ENCODE measurements at places on chromosomes 5 and 9.
A peak's percentile ranks its signal among the peaks of the same experiment; 100 is the strongest.

- DNase-seq, result no peak
These were observed 23.0 kb upstream of the EXOC3 start for GRCh38 chr5:419970-420369.

- peak; percentile 93 for DNase-seq
These were observed 9.4 kb upstream of the ANGPTL2 start for GRCh38 chr9:127131871-127132270.

GRCh38 chr9:98214811-98215210, 22.4 kb upstream of the CORO2A start:
- no peak for DNase-seq

DNA sequence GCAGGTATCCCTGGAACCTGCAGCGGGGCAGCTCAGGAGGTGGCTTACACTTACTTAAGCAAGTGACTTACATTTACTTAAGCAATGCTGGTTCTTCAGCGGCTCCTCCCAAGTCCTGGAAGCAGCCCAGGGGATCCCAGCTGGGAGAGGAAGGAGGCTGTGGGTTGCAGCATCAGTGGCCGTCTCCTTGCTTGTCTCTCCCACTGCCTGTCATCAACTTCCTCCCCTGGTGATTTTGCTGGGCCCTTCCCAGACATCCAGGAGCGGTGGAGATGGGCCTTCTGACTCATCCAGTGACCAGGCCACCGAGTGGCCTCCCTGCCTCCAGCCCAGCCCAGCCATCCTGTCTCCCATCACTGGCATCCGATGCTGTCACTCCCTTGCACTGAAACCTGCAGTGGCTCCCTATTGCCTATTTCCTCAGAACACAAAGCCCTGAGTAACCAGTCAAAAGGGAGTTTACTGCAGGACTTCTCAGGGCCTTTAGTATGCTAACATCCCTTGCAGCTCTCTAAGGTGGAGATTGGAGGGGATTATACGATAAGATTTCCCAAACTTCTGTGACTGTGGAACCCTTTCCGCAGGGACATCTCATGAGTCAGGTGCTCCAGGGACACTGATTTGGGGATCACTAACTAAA, 155.9 kb upstream of the PHYKPL start:
- peak; percentile 43 for DNase-seq

DNA sequence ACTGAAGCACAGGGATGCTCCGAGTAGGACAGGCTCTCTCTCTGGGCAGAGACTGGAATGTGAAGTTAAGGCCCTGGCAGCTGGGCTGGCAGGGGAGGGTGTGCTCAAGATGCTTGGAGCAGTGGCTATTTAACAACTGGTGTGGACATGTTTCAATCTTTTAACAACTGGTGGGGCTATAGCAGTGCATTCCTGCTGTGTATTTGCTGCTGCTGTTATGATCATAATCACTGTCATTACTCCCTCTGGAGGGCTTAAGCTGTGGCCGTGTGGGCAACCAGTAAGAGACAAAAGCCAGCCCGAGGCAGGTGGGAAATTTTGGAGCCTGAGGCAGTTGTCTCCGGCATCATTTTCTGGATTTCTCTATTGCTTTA, 33.3 kb upstream of the PTGS1 start:
- no peak for DNase-seq

DNA sequence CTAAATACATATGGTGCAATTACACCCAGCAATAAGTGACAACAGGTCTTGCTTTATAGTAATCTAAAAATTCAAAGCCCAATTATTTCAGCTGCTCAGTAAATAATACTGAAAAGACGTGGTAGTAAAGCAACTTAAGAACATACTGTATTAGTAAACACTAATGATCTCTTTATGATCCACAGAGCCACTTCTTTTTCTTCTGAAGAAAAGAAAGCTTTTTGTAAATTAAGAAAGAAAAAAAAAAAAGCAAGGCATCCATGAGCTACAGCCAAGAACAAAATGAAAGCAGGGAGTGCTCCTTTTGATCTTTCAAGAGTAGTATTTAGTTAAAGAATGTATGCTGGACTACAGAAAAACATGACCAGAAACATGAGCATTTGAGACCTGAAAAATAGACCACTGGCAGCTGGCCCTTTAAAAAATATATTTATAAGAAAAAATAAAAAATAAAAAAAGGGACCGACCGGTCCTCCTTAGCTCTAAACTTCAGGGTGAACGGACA, 348.7 kb downstream of the GLIS3 start:
- DNase-seq, result no peak

- no peak for DNase-seq
These were observed 364 bp upstream of the SFXN1 start for GRCh38 chr5:175478008-175478383.

GRCh38 chr5:148469501-148469935, 85.8 kb downstream of the FBXO38 start:
- DNase-seq, result peak; percentile 86

GRCh38 chr5:107472620-107473064, 198.1 kb downstream of the EFNA5 start:
- DNase-seq, result no peak

DNA sequence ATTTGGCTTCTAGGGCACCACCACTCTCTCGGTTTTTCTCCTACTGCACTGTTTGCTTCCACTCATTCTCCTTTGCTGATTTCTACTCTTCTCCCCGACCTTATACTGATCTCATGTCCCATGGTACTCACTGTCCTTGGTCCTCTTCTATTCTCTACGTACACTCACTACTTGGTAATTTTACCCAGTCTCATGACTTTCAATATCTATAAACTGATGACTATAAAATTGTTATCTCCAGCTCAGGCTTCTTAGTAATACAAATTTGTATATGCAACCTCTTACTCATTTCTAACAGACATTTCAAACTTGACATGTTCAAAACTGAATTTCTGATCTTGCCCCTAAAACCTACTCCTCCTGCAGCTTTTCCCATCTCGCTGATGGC, 4.1 kb downstream of the RAPGEF6 start:
- DNase-seq, result no peak

DNA sequence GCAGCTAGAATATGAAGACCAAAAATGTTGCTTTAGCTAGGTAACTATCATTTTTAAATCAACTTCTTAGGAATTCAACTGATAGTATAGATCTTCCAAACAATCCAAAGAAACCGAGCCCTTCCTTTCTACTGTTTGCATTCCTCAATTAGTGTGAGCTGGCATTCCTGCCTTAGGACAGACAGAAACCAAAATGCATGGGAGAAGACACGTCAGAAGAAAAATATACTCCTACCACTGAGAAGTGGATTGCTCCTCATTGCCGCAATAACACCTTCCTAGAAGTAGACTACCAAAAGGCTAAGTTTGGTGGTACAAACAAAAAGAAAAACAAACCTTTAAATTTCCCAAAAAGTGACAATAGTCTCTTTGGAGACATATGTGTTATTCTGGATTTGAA, 440.0 kb downstream of the SEMA5A start:
- no peak for DNase-seq

GRCh38 chr9:116929621-116930020, 242.5 kb downstream of the TRIM32 start:
- no peak for DNase-seq

DNA sequence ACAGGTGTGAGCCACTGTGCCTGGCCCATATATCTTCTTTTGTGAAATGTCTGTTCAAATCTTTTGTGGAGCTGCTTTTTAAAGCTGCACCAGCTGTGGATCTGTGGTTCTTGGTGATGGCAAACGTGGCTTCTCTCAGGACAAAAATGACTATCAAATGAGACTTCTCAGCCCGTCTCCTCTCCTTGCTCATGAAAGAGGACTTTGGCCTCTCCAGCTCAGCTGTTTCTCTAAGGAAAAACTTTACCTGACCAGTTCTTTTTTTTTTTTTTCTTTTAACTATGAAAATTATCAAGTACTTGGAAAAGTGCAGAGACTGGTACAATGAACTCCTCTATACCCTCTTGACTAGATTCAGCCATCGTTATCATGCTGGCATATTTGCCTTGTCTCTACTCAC, 44.8 kb downstream of the RALGPS1 start:
- DNase-seq, result no peak

DNA sequence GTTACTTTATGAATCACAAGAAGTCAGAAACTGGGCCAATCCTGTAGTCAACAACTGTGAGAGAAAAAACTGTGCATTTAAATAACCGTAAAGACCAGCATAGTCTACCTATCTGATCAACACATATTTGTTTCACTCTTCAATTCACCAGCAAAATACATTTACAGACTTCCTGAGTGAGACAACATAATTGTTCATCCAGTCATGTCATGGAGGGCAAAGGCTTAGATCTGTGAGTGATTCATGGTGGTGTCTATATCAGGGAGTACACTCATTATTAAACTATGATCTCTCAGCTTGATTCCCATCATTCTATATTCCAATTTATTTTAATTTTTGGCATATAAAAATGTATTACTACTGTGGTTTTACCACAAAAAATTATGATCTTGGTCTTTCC, 694.6 kb downstream of the DNAH5 start:
- DNase-seq, result peak; percentile 22

GRCh38 chr5:143921525-143922311, 109.8 kb downstream of the HMHB1 start:
- DNase-seq, result peak; percentile 67

GRCh38 chr5:131303537-131303936, 39.7 kb downstream of the CDC42SE2 start:
- DNase-seq, result no peak

GRCh38 chr5:41445937-41446563, 64.4 kb downstream of the PLCXD3 start:
- no peak for DNase-seq

Measured in A172 (cell line).